ENCODE measurements at places on chromosomes 6 and 20.

- DNase-seq, result no peak
Measured at GRCh38 chr6:36698196-36698595, 570 bp downstream of the RAB44 start.

DNA sequence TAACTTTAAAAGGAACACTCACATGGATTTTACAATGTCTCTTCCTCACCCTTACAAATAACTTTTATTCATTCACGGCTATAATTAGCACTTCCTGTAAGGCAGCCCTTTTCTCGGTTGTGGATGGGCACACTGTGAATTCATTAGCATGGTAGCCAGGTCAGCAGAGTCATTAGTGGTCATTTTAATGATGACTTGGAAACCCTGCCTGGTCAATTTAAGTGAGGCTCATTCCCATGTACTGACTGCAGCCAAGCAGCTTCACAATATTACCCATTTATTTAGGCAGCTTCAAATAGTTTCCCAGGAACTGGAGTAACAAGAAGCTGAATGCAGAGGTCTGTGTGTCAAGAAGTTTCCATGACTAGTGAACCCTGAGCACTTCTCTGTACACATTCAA is 248.8 kb downstream of the KHDC1L start:
- no peak for DNase-seq

DNA sequence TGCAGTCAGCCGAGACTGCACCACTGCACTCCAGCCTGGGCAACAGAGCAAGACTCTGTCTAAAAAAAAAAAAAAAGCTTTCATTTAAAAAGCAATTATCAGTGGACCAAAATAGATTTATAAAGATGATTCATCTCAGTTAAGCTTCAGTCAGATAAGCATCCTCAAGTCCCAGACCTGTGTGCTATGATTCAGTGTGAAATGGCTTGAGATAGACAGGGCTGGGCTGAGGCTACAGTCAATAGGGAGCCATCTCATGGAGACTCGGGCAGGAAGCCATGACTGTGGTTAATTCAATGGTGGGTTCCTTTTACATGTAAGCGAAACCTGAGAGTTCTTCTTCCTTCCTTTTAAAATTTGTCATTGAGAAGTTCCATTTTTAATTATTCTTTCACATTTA is 276.0 kb downstream of the TFAP2A start:
- DNase-seq, result no peak

- DNase-seq, result peak; percentile 71
Measured at GRCh38 chr6:33508935-33509926, 54.9 kb downstream of the ZBTB9 start.

- DNase-seq, result no peak
Measured at GRCh38 chr6:73515204-73515655, 5.6 kb downstream of the EEF1A1 start.

DNA sequence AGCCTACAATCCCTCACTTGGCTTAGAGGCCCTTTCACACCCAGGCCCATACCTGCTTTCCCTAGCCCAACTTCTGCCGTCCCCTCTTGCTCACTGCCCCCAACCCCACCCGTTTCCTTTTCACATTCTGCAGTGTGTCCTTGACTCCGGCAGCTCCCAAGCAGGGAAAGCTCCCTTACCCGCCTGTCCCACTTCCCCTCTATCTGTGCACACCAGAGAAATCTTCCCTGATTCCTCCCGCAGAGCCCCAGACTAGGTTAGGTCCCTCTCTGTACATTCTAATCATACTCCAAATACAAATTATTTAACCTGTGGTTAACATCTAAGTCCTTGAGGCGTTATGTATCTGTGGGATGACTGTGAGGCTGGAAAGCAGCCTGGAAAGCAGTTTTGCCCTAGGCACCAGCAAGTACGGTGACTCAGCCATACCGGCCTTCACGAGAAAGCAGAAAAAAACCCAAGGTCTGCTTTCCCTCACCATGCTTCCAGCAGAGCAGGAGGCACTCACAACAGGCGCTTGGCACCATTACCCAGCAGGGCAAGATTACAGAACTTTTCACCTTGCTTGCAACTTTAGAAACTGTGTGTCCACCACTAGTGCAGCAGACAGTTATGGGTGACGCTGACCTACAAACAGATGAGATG is 22.3 kb downstream of the ELOVL5 start:
- DNase-seq, result no peak

- no peak for DNase-seq
Measured at GRCh38 chr6:133418108-133418507, 177.0 kb downstream of the EYA4 start.

- DNase-seq, result no peak
Measured at GRCh38 chr6:86526238-86526637, 411.1 kb upstream of the HTR1E start.

GRCh38 chr6:19153270-19153980 is 683.7 kb upstream of the ID4 start:
- DNase-seq, result no peak

- DNase-seq, result no peak
Measured at GRCh38 chr20:25547063-25547462, 38.3 kb downstream of the NINL start.

Measured in kidney (tissue), 22 donors.